CD4-positive, alpha-beta T cell treated with Interferon alpha-2 for 1 hour (primary cell): ENCODE measurements at places on chromosomes 2 and 18.

GRCh38 chr2:120715941-120716340 lies 19.7 kb upstream of the GLI2 start:
- no peak for DNase-seq

- no peak for DNase-seq
Measured at GRCh38 chr18:70235478-70235877, 30.0 kb upstream of the RTTN start.

DNA sequence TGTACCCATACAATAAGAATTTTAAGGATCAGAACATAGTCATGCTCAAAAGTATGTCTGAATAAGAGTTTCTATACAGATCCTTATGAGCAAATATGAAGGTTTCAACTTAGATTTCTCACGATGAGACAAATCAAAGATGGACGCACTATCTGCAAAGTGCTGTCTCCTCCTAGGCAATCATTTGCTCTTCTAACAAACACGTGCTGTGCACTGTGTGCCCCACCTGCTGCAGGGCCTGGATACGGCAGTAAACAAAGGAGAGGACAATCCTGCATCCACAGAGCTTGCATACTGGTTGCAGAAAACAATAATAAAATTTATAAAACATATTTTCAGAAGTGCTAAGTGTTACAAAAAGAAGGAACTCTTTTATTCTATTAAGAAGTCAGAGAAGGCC lies 39.9 kb upstream of the KIDINS220 start:
- DNase-seq, result no peak

GRCh38 chr18:63979409-63979920 lies 9.6 kb downstream of the SERPINB8 start:
- DNase-seq, result peak; percentile 25

DNA sequence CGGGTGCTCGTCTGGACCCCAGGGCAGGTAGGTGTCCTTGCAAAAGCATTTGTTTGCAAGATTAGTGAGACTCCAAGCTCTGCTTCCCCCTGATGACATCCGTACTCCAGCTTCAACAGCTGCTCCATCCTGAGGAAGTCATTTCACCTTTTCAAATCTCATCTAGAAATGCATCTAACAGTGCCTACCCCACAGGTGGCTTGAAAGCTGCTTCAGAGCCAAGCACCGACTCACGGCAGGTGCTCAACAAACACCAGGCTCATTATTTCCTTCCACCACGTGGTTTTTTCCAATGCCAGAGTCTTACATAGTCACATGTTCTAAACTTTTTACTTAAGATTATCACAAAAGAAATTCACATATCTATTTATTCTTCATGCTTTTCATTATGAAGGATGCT lies 31.9 kb downstream of the CNGA3 start:
- no peak for DNase-seq

GRCh38 chr18:49052891-49053644 lies 102.3 kb upstream of the SMAD7 start:
- DNase-seq, result peak; percentile 51

DNA sequence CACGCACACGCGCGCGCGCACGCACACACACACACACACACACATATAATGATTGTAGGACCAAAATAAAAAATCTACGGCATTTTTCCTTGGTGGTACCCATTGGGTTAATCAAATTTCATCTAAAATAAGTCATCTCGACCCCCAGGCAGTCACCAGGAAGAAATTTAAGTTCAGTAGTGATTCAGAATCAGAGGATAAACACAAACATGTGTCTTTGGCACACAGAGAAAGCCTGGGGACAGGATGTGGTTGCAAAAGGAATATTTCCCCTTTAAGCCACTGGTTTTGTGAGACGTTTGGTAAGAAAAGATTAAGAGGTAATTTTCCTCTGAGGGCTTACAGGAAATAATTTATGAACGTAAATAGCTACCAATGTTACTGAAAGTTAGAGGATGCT lies 171.6 kb upstream of the PIEZO2 start:
- no peak for DNase-seq

- peak; percentile 34 for DNase-seq
Measured at GRCh38 chr2:112832841-112833638, 3.5 kb downstream of the IL1B start.

- DNase-seq, result no peak
Measured at GRCh38 chr2:75788154-75788553, 77.4 kb upstream of the GCFC2 start.

DNA sequence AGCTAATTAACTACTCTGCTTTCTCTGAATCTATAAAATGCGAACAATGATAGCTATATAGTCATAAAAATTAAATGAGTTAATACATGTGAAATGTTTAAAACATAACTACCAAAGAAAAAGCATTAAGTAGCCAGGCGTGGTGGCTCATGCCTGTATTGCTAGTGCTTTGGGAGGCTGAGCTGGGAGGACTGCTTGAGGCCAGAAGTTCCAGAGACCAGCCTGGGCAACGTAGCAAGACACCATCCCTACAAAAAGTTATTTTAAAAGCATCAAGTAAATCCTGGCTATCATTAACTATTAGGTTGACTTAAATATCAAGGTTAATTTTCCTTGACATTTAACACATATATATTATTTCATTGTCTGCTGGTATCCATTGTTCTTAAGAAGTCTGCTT lies 152.4 kb downstream of the NBAS start:
- DNase-seq, result no peak

GRCh38 chr2:230335864-230336506 lies 9.0 kb downstream of the SP140L start:
- no peak for DNase-seq

DNA sequence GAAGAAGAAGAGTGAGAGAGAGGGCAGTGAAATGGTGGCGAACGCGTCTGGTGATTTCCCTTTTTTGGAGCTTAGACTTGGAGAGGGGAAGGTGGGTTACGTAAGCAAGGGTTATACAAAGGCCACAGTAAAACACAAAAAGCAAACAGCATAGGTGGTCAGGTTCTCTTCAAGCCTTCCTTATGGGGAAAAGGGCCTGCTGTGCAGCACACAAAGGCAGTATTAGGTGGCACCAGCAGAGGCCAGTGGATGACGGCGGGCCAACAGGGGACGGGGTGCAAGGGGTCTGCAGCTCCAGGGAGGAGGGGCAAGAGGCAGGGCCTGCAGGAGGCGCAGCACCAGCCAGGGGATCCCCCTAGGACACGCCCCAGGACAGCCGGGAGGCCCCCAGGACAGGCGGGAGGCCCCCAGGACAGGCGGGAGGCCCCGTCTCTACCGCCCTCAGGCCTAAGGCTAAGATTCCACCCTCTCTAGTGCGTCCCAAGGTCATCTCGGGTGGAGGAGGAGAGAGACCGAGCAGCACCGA lies 32.6 kb upstream of the NPC1 start:
- no peak for DNase-seq

- no peak for DNase-seq
Measured at GRCh38 chr2:9842487-9843228, 616 bp upstream of the TAF1B start.

- DNase-seq, result no peak
Measured at GRCh38 chr2:198059800-198060199, 255.4 kb downstream of the PLCL1 start.

GRCh38 chr2:224518806-224519580 lies 66.2 kb downstream of the CUL3 start:
- DNase-seq, result no peak

DNA sequence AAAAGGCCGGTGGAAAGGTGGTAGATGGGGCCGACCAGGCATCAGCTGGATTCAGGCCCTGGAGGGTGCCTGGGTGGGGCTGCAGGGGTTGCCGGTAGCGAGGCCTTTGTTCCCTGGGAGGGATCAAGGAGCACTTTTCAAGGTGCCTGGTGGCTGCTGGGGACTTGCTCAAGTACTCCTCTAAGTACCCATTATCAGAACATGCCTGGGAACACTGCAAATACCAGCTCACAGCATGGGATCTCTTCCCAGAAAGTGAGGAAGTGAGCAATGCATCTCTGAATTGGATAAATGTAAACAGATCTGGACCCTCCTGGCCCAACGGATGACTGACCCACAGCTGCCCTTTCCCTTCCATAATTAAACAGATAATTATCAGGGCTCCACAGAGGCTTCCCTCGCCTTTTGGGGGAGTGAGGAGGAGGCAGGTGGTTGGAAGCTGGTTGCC lies 210.5 kb downstream of the SH3RF3 start:
- DNase-seq, result no peak

DNA sequence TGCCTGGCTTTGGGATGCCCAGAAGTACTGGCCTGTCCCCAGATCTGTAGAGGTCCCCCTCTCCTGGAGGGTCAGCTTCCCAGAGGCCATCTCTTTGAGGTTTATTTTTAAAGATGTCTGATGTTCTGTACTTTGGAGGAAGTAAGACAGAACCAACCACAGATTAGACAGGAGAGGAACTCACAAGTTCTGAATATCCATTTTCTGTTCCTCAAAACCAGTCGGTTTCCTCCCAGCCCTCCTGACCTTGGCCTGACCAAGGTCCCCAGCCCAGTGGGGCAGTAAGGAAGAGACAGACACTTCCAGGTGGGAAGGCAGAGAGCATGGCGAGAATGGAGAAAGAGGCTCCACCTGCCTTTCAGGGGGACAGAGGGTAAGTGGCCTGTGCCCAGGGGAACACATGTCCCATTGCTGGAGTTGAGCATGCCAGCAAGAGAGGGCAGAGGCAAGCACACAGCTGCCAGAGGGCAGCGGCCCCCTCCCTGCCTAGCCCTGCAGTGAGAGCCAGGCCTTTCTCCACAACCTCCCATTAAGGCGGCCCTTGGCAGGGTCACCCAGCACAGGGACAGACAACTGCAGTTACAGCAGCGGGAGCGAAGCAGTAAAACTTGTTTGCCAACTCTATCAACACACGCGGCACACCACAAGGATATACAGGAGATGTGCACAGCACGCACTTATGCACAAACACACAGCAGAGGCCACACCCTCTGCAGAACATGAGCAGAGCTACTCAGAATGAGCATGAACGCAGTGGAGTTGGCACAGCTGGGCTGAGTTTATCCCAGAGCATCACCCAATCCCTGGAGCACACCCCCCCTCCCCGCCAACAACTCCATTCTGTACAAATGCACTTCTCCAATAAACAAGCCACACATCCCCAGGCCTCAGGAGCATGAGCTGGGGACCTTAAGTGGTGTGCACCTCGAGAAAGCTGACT lies 18.5 kb upstream of the SEMA4C start:
- no peak for DNase-seq

DNA sequence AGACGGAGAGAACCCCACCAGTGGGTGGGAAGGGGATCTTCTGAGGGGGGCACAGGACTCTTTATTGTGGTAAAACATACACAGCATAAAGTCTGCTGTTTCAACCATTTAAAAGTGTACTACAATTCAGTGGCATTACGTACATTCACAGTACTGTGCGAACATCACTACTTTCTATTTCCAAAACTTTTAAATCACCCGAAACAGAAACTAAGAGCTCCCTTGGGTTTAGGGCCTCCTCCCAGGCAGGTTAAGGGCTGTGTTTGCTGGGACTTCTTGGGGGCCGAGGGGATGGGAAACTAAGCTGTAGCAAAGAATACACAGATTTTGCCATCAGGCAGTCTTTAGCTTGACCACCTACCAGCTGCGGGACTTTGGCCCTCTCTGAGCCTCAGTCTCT lies 242.0 kb downstream of the HAUS1 start:
- no peak for DNase-seq

- no peak for DNase-seq
Measured at GRCh38 chr2:45605116-45605515, 6.0 kb downstream of the SRBD1 start.

DNA sequence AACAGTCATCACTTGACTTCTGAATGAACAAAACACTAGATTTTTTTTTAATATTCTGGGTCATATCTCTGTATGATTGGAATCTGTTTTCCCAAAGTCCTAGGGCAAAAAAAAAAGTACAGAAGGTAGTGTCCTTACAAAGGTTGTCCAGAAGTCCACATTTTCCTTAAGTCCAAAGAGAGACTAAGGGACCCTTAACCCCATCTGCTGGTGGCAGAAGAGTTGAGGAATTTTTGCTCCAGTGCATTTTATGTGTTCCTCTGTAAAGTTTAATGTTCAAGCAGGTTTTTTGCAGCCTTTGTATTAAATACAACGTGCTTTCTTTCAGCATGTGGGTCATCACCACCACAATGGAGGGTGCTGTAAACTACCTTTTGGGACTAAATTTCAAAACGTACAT lies 215.9 kb downstream of the SP3 start:
- no peak for DNase-seq

DNA sequence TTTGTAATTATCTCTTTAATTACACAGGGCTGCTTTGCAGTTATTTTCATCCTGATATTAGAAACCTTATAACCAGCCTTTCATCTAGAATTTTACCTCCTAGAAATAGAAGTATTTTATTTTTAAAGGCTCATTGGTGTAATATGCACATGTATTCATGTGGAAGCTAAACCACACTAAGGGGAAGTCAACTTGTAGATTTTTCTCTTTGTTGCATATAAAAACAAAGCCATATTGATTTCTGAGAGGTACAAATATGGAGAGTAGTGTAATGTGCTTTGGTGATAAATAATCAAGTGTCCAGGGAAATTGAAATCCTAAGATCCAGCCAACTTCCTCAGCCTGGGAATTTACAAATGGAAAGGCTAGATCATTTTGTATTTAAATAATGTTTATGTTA lies 301.2 kb downstream of the LRATD1 start:
- no peak for DNase-seq

- DNase-seq, result no peak
Measured at GRCh38 chr2:86512034-86512433, 51.2 kb downstream of the CHMP3 start.

- no peak for DNase-seq
Measured at GRCh38 chr2:240157147-240157470, 16.7 kb upstream of the OTOS start.

DNA sequence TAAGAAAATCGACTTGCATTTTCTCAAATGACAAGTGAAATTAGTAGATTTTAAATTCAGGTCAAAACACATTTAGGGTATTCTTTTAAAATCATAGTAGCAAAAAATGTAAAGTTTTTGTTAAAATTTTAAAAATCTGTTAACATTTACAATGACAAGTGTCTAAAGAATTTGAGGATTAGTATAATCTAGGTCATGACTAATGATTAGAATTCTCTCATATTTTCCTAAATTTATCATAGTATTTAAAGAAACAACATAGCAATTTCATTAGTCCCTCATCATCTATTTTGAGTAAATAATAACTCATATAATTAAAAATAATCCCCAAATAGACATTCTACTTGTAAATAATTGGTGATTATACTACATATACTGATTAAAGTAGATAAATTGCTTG lies 23.6 kb downstream of the THUMPD2 start:
- no peak for DNase-seq

GRCh38 chr18:37612524-37613252 lies 47.1 kb upstream of the CELF4 start:
- DNase-seq, result no peak

- DNase-seq, result peak; percentile 27
Measured at GRCh38 chr2:138028538-138028937, 64.3 kb downstream of the HNMT start.

- no peak for DNase-seq
Measured at GRCh38 chr2:2572393-2573204, 241.5 kb upstream of the MYT1L start.

GRCh38 chr18:66560094-66560493 lies 43.8 kb downstream of the CDH19 start:
- DNase-seq, result no peak
